ENCODE measurements at places on chromosomes 3 and 15.

- no peak for DNase-seq
These were observed 157.3 kb upstream of the SMAD3 start for GRCh38 chr15:66907826-66908743.

DNA sequence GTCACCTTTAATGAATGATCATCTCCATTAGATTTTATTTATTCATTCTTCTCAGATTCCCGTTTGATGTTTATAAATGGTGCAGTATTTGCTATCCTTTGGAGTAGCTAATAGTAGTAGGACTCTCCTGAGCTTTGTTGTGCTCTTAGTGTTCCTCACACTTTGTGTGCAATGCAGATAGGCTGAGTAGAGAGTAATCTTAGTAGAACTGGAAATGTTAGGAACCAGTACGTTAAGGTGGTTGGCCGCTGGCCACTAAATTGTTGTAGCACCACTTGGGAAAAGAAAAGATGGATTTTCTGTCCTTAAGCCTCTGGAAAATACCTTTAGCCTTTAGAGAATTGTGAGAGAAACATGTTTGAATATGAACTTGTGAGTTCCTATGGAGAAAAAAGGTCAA is 19.9 kb upstream of the EBLN2 start:
- DNase-seq: no peak

DNA sequence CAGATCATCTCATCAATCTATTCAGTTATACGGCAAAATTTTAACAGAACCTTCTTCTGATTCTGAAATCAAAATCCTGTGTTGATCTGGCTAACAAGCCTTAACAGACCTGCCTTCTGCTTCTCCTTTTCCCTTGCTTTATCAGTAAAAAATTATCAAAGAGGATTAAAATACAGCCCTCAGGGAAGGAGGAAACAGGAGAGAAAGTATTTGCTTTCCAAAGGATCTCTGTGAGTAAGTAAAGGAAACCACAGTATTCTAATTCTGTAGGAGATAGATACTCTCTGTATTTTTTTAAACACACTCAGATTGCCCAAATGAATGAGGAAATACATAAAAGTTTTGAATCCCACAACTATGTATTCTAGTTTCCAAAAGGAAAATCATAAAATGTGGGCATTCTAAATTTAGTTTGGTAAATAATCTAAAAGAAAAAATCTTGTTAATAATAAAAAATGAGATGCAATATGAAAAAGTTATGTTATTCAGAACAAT is 221.8 kb downstream of the ZIC1 start:
- DNase-seq: no peak

- DNase-seq: no peak
These were observed 88.4 kb downstream of the VGLL4 start for GRCh38 chr3:11555211-11555782.

- no peak for DNase-seq
These were observed 223.0 kb upstream of the LYSMD4 start for GRCh38 chr15:99956022-99956775.

GRCh38 chr3:104687362-104687761 is 679.3 kb upstream of the ALCAM start:
- no peak for DNase-seq

GRCh38 chr3:131217296-131217741 is 164.3 kb upstream of the NUDT16 start:
- peak; percentile 52 for DNase-seq

DNA sequence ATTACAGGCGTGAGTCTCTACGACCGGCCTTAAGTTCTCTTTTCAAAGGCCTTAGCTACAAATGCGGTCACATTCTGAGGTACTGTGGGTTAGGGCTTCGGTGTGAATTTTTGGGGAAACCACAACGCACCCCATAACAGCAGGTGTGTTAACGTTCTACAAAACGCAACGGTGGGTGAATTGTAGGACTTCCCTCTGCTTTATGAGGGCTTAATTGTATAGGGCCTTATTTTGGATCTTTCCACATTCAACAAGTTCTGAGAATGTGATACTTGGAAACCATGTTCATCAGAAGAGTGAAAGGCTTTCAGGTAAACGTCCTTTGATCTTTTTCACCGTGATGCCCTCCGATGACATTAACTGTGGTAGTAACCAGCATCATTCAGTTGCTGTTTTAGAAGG is 998.6 kb upstream of the CFAP20DC start:
- DNase-seq: no peak

GRCh38 chr15:93088200-93088980 is 621 bp downstream of the RGMA start:
- DNase-seq: no peak

- DNase-seq: peak; percentile 26
These were observed 103.4 kb upstream of the SELENOK start for GRCh38 chr3:53994986-53995603.

DNA sequence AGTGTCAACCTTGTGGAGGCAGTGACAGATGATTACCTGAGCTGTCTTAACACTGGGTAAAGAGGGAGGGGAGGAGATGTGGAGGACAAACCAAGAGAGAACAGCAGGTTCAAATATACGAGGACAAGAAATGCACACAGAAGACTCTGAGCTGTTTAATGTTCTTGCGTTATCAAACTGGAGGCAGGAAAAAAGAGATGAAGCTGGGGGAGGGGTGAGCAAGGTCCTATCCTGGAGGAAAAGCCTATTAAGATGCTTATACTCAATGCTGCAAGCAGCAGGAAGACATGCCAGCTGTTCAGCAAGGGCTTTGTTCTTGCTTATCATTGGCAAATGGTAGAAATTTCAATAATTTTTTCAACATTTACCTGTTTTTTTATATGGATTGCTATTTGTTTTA is 345.7 kb upstream of the TRIM42 start:
- DNase-seq: no peak

- peak; percentile 86 for DNase-seq
These were observed 82.4 kb upstream of the ST3GAL6 start for GRCh38 chr3:98680723-98681122.

- DNase-seq: peak; percentile 54
These were observed 61.3 kb upstream of the GATM start for GRCh38 chr15:45439521-45440260.

- DNase-seq: no peak
These were observed 154.4 kb upstream of the RARB start for GRCh38 chr3:25273582-25274171.

DNA sequence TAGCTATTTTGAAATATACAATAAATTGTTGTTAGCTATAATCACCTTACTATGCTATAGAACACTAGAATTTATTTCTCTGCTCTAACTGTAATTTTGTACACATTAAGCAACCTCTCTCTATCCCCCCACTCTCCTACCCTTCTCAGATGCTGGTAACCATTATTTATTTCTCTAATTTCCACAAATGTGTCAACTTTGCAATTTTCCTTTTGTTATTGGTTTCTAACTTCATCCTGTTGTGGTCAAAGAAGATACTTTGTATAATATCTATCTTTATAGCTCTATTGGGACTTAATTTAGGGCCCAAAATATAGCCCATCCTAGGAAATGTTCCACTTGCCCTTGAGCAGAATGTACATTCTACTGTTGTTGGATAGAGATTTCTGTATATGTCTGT is 229.3 kb downstream of the SATB1 start:
- no peak for DNase-seq

- no peak for DNase-seq
These were observed 97.1 kb upstream of the CCDC39 start for GRCh38 chr3:180776433-180776832.

GRCh38 chr3:68121287-68121686 is 466.9 kb upstream of the SUCLG2 start:
- DNase-seq: no peak

DNA sequence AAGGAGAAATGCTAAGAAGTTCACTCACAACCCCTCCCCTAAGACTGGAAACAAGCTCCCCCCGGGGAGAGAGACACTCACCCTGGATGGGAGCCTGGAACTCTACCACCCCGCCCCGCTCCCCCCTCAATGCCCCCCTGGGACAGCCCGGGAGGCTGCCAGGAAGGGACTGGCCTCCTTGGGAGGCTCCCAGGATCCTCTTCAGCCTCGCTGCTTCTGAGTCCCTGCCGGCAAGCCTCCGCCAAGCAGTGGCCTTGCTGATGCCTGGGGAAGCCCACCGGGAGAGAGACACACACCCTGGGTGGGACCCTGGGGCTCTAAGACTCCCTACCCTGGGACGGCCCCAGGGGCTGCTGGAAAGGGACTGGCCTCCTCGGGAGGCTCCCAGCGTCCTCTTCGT is 33.4 kb downstream of the CPEB1 start:
- DNase-seq: no peak

GRCh38 chr15:61064651-61065050 is 164.5 kb downstream of the RORA start:
- DNase-seq: no peak

DNA sequence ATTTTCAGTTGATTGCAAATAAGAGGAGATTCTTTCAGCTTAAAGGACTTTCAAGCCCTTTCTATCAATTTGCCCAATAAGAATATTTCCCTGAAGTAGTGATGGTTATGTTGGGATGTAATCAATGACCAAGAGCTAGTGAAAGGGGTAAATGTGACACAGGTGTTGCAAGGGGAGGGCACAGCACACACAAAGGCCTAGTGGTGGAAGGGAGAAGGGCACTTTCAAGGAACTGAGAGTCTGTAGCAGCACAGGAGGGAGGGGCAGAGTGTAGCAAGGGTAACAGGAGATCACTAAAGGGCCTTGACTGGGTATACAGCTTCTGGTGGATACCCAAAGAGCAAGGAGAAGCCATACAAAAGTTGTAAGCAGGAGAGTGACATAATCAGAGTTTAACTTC is 217.8 kb upstream of the ARHGEF26 start:
- DNase-seq: no peak
